ENCODE measurements at places on chromosomes 2 and 18.

- peak; percentile 8 for DNase-seq
Observed at GRCh38 chr2:129480790-129481189, 498.7 kb upstream of the RAB6C start.

DNA sequence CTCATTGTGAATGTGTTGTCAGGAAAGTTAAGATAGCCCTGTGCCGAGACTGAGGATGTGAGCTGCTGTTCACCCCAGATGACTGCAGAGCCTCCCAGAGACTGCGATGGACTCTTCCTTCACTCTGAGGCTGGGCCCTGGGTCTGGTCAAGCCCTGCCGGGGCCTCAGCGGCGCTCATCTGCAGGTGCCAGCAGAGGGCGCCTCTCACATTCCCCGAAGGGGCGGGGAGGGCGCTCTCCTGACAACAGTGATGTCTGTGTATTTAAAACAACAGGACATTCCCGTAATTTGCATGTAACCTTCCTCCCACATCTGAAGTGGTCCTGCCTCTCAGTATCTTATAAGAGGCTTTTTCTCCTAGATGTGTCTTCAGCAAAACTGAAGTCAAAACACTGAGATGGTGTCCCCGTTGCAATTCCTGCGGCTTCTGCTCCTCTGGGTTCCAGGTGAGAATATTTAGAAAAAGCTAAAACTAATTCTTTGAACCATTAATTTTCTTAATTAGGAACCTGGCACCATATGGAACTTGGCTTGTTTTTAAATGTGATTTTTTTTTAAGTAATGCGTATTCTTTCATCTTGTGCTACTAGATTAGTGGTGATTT, 1377.9 kb downstream of the RPIA start:
- DNase-seq = peak; percentile 69

DNA sequence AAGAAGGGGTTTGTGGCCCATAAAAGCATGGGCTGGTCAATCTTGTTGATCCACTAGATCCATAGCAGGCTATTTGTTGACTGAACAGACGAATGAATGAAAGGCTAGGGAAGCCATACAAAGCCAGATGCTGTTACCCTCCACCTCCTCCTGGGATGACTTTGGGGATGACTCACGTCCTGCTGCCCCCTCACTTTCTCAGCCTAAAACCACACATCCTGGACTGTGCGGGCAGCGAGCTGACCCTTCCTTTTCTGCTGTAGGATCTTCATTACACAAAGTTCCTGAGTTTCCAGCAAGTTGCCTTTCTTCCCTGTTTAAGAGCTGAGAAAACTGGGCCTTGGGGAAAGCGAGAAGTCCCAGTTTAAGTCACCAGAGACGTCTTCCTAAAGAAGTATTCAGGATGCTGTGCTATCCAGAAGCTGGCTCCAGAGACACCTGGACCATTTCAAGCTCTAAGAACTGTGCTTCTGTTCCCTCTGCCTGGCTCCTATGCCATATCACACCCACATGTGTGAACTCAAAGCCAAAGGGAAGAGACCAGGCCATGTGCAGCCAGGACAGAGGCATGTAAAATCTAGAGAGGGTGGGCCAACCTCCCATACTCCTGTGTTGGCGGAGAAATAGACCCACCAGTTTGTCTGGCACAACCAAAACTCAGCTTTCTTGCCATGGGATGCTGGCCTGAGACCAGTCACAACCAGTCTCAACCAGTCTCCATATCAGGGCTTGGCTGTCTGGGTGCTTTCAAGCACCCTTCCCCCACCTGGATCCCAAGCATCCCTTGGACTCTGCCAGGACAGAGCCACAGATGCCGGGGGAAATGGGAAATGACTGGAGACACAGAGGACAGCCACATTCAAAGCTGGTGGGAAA, 4.7 kb upstream of the SLC20A1 start:
- peak; percentile 80 for DNase-seq

DNA sequence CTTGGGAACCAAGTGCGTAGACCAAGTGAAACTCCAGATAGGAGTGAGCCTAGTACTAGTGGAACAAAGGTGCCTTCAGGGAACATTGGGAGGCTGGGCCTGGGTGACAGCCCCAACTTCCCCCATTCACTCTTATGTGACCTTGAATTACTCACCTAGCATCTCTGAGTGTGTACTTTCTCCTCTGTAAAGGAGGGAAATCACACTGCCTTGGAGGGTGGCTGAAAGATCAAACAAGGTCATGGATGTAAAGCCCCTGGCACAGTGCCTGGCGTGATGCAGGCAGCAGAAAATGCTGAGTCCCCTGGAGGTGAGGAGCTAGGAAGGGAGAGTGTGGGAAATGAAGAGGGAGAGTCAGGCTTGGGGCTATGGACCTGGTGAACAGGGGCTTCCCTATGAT, 45.9 kb downstream of the MARCO start:
- DNase-seq = no peak

GRCh38 chr2:33354981-33355380, 121.5 kb upstream of the RASGRP3 start:
- DNase-seq = no peak

GRCh38 chr2:112295407-112296078, 20.1 kb downstream of the ZC3H6 start:
- no peak for DNase-seq

DNA sequence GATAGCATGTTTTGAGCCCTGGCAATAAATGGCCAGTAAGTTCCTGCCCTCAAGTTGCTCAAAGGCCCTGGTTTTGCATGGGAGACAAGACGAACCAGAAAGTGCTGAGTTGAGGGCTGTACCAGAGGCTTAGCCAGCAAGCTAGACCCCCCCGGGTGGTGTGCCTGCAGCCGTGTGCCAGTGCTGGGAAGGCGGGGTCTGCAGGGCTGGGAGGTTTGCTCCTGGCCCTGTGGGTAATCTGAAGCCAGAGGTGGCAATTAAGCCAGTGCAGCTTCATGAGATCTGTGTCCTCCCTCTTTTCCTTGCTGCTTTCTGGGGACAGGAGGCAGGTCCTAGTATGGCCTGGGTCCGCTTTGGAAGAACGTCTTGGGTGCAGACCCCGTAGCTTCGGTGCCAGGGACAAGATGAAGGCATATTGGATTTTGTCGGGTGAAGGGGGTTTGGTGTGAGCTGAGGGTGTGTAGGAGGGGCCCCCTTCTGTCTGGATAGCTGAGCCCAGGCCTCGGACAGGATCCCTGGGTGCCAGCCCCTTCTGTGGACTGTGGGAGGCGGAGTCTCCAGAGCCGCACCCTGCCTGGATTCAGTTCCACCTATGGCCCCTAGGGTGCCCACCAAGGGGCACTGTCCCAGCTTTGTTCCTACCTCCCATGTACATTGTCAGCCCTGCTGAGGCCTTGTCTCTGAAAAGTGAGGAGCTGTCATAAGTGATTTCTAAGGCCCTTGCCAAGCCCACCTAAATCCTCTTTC, 15.6 kb downstream of the ATOH8 start:
- DNase-seq = no peak

DNA sequence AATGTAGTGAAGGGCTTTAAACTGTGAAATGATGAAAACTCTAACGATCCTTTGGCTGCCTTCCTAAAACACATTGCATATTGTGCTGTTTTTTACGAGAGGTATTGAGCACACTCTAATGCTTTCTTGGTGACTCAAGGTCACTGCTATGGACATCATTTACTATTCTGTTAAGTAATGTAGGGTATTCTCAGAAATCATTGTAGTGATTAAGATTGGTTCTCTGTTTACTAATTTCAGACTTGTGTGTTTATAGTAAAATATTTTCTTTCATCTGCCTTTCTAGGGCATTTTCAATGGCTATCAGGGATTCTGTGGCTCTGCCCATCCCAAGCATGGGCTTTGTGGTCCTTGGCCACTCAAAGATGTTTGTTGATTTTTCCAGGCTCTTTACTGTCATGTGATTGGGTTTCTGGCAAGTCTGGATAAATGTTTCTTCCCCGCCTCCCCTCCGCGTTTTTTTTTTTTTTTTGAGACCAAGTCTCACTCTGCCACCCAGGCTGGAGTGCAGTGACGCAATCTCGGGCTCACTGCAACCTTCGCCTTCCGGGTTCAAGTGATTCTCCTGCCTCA, 29.3 kb downstream of the UBE2F start:
- no peak for DNase-seq

GRCh38 chr2:98506881-98507280, 62.2 kb downstream of the INPP4A start:
- no peak for DNase-seq

DNA sequence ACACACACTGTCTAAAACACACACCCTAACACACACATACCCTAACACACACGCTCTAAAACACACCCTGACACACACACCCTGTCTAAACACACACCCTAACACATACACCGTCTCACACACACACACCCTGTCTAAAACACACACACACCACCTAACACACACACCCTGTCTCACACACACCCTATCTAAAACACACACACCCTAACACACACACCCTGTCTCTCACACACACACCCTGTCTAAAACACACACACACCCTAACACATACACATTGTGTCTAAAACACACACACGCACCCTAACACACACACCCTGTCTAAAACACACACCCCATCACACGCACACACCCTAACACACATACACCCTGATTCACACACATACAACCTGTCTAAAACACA, 54.1 kb downstream of the HDAC4 start:
- DNase-seq = no peak

- no peak for DNase-seq
Observed at GRCh38 chr2:222052934-222053367, 245.8 kb downstream of the PAX3 start.

GRCh38 chr2:85446296-85447221, 28.0 kb downstream of the SH2D6 start:
- no peak for DNase-seq

- DNase-seq = no peak
Observed at GRCh38 chr2:53183581-53183980, 584.0 kb upstream of the CHAC2 start.

- DNase-seq = peak; percentile 97
Observed at GRCh38 chr2:38178556-38179419, 102.8 kb upstream of the CYP1B1 start.

DNA sequence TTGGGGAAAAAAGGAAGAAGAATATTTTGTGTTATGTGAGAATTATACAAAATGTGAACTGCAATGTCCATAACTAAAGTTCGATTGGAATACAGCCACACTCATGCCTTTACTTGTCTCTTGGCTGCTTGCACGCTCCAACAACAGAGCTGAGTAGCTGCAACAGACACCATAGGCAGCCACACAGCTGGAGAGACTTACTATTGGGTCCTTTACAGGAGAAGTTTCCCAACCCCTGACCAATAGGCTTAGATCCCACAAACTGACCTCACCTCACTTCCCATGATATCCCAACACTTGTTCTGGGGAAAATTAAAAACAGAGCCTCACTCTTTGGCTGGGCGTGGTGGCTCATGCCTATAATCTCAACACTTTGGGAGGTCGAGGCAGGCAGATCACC, 213.8 kb downstream of the SH3BP4 start:
- DNase-seq = no peak

- no peak for DNase-seq
Observed at GRCh38 chr2:1656326-1656960, 87.9 kb downstream of the PXDN start.

DNA sequence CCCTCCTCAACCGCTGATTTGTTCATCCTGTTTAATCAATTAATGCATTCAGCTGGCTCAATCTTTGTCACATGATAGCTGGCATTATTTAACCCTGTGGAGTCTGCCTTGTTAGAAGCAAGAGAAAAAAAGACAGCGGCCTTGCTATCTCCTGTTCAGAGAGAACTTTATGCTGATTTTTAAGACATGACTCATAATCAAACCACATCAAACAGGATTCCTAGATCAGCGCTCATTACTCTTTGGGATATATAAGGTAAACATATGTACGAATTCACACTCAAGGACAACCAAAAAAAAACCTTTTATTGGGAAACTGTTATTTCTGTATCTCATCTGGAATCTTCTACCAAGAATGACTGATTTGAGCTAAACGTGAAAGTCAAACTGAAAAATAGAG, 195.1 kb downstream of the C1D start:
- no peak for DNase-seq

Data from suppressor macrophage (primary cell).